Pulmonary artery endothelial cell (primary cell): ENCODE measurements at places on chromosomes 7 and 10. TPM values are rescaled to one million over a fixed set of nuclear protein-coding genes. Genes with fewer than 3 reads are reported as not detected.
A peak's percentile ranks its signal among the peaks of the same experiment; 100 is the strongest.

The ACSM6 gene
- not detected in 2 replicates for total RNA-seq

The LSM8 gene
- total RNA-seq: 46.6 and 52.8 TPM in 2 replicates

The PRRT4 gene
- not detected in 2 replicates for total RNA-seq

The TMEM140 gene
- 13.4 and 44.6 TPM in 2 replicates for total RNA-seq

The AMZ1 gene
- total RNA-seq: not detected in 2 replicates

The ITGA8 gene
- under 0.01 TPM in 1 of 2 replicates, not detected in the other for total RNA-seq

The ABCB1 gene
- total RNA-seq: 5.1 and 5.4 TPM in 2 replicates

The CALML3 gene
- not detected in 2 replicates for total RNA-seq

The GIMAP6 gene
- total RNA-seq: 160 and 231 TPM in 2 replicates

The IL6 gene
- 8.2 and 16.3 TPM in 2 replicates for total RNA-seq

- peak; percentile 24 for DNase-seq
These were observed 48.3 kb downstream of the ZNF783 start for GRCh38 chr7:149310113-149310836.

- DNase-seq: no peak
These were observed 1.5 kb downstream of the GIMAP4 start for GRCh38 chr7:150568714-150569113.

- DNase-seq: peak; percentile 93
These were observed 103.0 kb upstream of the KLF6 start for GRCh38 chr10:3887885-3888476.

DNA sequence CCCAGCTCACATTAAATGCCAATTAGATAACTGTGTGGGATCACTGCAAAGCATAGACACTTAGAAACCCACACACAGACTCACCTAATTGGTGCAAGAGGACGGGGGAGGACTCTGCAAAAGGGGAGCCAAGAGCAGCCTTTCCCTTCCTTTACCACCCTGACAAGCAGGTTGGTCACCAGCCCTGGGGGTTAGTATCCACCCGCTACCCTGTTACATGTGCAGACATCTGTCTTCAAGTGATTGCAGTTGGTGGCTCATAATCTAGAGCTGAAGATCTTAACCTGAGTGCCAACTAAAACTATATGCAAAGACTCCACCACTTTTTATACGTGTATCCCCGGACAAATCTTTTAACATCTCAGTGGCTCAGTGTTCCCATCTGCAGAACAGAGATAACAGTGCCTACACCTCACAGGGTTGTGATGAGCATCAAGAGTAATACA lies 56.9 kb downstream of the SORBS1 start:
- no peak for DNase-seq

GRCh38 chr10:75703191-75703854 lies 271.9 kb downstream of the LRMDA start:
- DNase-seq: no peak

DNA sequence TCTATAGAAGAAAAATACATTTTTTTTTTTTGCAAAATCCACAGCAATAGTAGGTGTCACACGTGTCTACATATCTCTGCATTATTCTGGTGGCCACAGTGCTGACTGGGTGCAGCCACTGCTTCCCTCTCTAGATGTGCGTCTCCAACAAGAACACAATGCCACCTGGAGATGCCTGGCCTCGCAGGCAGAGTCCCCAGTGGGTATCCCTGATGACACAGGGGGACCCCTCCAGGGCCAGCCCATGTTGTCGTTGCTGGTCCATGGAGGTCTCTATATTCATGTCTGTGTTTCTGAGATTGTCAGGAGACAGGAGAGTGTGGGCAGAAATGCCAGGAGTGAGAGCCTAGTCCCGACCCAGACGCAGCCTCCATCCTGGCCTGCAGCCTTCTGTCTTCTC lies 345.9 kb upstream of the SHH start:
- DNase-seq: no peak

DNA sequence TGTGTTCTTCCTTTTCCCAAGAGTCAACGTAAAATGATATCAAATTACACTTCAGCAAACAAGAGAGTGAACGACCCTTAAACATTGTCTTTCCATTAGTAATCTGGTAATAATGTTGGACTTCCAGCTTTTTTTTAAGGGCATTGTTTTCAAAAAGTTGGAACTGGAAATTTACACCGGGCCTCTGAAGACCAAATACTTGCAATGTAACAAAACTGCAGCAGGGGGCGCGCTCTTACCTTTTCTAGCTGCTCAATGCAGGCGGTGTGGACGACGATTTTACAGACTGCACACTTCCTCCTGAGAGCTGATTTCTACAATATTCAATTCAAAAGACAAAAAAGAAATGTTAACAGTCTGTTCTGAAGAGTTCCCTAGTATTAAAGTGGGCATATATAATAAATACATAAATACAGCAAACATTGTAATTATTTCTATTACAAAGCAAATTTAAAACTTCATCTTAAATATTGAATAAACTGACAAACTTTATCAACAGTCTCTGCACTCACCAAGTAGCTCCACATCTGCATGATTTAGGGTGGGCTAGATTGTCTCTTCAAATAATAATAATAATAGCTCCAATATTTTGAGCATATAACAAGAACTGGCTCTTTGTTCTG lies 190.4 kb downstream of the DGKI start:
- DNase-seq: peak; percentile 52

DNA sequence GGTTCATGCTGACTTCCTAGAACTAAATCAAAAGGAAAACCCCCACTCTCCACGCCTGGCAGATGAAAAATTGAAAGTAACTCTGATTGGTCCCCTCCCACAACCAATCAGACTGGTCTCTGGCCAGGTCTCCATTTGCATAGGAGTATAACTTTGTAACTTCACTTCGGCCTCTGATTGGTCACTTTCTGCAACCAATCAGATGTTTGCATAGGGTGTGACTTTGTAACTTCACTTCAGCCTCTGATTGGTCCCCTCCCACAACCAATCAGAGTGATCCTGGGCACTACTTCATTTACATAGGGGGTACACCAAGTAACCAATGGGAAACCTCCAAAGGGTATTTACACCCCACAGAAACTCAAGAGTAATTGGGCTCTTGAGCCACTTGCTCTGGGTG lies 306.6 kb upstream of the PFKP start:
- DNase-seq: no peak

DNA sequence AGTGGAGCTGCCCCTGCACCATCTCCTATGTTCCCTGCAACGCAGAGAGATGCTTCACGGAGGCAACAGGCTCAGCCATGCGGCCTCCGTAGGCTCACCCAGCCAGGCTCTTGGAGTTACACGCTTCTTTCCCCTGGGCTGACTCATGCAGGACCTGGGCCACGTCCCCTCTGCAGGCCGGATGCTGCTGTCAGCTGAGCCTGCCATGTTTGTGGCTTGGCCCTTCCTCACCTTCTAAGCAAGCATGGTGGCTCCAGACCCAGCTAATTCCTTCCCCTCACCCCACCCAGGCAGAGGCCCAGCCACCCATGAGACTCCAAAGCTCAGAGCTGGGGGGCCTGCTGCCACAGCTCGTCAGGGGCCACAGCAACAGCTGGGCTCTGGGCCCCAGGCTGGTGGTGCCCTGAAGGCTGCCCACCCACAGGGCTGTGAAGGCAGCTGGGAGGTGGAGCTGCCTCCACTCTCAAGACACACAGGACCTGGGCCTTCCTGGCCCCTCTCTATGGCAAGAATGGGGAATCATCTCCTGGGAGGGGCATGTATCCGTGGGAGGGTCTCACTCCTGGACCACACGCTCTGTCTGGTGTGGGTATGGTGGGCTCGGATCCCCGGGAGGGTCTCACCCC lies 219.6 kb downstream of the ELFN1 start:
- no peak for DNase-seq

DNA sequence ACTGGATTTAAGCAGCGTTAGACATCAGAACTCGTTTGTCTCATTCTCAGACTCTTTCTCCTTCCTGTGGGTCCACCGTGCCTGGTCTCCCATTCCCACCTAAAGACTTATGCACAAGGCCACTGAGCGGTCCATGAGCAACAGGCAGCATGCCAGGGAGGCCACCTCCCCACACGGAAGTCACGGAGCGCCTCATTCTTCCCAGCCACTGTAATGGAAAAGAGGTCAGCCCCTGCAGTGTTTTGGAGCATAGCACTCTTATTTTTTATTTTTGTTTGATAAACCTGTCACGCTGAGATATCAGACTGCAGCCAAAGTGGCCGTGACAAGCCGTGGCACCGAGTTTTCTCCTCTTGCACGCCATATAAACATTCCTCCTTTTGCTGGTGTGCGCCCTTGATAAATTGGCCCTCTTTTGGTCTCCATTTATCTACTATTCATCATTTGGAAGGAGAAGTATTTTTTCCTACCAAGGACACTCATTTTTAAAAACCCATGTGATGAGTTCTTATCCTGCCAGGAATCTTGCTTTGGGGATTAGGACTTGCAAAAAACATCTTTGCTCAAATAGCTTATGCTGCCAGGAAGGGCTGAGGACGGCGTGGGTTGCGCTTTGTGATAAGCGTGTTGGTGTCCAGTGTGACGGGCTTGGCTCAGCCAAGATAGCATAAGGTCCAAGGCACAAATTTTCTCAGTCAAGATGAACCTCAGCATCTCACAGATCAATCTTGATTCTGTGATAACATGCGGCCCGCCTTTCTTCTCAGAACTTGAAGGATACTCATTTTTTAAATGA lies 206.0 kb downstream of the CCDC3 start:
- DNase-seq: no peak

GRCh38 chr10:32190890-32191491 lies 134.8 kb upstream of the KIF5B start:
- DNase-seq: no peak

GRCh38 chr7:21640105-21640504 lies 97.3 kb downstream of the DNAH11 start:
- no peak for DNase-seq

DNA sequence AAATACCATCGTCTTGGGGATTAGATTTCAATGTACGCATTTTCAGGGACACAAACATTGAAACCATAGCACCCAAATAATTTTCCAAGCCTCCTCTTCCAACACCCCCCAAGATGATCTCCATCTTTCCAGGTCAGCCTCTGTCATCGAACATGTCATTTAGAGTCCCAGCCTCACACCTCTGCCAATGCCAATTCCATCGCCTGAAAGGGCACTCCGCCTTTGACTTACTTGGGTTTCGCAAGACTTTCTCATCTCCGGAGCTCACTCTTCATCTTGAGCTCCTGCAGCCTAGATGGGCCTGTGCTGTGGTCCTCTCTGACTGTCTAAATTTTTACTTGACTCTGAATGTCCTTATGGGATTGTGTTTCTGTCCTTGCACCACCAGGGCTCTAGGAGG lies 10.4 kb upstream of the FAM241B start:
- DNase-seq: no peak

DNA sequence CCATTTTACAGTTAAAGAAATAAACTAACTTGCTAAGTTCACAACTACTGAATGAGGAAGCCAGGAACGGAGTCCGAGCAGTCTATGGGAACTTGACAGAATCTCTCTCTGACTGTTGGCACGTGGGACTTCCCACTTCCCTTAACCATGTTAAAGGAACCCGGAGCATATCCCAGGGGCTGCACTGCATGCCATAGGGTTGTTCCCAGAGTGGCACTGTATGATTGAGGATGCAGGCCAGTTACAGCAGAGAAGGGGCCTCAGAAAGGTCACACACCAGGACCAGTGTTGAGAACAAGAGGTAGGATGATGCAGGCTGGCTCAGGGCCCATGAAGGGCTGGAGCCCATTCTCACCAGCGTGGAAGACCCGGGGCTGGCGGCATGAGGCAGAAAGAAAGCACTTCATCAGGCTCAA lies 201.8 kb downstream of the NSUN6 start:
- no peak for DNase-seq

DNA sequence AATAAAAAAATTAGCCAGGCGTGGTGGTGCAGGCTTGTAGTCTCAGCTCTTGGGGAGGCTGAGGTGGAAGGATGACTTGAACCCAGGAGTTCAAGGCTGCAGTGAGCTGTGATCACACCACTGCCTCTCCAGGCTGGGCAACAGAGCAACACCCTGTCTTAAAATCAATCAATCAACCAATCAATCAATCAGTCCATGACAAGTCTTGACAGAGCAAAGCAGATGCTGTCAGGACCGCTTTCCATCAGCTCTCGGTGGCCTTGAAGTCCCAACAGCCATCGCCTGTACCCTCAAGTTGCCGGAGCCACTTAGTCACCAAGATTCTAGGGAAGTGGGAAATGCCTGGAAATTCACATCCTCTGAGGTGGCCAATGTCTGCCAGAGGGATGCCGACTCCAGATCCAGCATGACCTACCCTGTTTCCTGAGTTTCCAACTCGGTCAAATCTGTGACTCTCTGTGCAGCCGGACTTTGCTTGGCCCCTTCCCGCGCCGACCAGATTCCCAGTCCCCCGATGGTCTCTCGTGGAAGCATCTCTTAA lies 871 bp upstream of the CCL24 start:
- no peak for DNase-seq

DNA sequence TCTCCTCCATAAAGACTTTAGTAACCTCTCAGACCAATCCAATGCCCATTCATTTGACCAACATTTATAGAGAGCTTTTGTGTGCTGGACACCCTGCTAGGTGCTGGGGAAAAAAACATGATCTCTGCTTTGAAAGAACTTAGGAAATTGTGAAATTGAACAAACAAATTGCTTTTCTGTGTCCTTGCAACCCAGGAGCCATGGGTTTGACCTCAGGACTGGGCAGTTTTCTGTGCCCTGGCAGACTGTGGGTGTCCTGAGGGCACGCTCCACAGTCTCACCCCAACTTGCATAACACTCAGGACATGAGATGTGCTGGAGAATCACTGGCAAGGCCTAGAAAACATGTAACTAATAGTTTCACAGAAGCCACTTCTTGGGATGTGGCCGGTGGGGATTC lies 429.1 kb upstream of the ZMIZ1 start:
- DNase-seq: no peak

- DNase-seq: no peak
These were observed 12.8 kb upstream of the ADD3 start for GRCh38 chr10:109994711-109995577.

DNA sequence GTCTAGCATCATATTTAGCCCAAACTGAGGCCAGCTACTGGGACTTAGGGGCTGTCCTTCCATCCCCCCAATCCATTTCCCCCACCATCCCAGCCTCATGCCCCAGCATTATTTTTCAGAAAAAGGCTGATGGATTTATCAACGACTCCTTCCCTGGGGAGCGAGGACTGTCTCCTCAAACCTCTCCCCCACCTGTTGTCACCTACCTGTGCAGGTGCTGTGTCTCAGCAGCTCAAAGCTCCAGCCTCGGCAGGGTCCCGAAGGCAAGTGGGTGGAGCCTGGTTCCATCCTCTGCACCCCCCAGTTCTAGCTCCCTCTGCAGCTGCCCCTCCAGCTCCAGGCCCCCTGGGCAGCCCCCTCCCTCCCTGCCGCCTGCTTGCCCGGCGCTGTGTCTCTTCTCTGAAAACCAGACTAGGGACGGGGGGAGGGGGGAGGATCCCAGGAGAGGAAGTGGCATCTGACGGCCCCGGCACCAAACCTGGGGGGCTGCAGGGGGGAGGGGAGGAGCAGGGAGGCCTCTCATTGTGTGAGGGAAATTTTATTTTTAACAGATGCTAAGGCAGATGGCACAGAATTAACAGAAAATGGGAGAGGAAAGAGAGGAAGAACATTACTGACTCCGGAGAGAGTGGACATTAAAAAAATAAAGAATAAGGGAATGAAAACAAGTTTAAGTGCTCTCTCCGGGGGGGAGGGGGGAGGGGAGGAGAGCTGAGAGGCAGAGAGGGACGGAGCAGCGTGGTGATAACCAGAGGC lies 61.7 kb upstream of the PAX2 start:
- DNase-seq: no peak

- DNase-seq: no peak
These were observed 57.3 kb downstream of the ST7 start for GRCh38 chr7:117010375-117011133.

- no peak for DNase-seq
These were observed 187.3 kb upstream of the AUTS2 start for GRCh38 chr7:69411018-69411417.

GRCh38 chr10:91799612-91799975 lies 1.4 kb downstream of the TNKS2 start:
- no peak for DNase-seq

- DNase-seq: no peak
These were observed 311.9 kb downstream of the GRM8 start for GRCh38 chr7:126940723-126941307.
